Left ventricle myocardium inferior (tissue), 1 donor: ENCODE measurements at places on chromosomes 7 and 10. TPM values are rescaled to one million over a fixed set of nuclear protein-coding genes. Genes with fewer than 3 reads are reported as not detected.

Gene TECPR1
- total RNA-seq = 17.3 TPM

Gene PHYHIPL
- total RNA-seq = 0.11 TPM

GRCh38 chr10:31515819-31516402 is 196.9 kb downstream of the ZEB1 start:
- no peak overlapping the region for H3K27ac ChIP-seq
- H3K27me3 ChIP-seq = no peaks in the 10 kb centered on the region
- no peak for DNase-seq
- H3K4me3 ChIP-seq = no peak overlapping the region
- peaks cover 65% of the 10 kb centered on the region for H3K36me3 ChIP-seq

DNA sequence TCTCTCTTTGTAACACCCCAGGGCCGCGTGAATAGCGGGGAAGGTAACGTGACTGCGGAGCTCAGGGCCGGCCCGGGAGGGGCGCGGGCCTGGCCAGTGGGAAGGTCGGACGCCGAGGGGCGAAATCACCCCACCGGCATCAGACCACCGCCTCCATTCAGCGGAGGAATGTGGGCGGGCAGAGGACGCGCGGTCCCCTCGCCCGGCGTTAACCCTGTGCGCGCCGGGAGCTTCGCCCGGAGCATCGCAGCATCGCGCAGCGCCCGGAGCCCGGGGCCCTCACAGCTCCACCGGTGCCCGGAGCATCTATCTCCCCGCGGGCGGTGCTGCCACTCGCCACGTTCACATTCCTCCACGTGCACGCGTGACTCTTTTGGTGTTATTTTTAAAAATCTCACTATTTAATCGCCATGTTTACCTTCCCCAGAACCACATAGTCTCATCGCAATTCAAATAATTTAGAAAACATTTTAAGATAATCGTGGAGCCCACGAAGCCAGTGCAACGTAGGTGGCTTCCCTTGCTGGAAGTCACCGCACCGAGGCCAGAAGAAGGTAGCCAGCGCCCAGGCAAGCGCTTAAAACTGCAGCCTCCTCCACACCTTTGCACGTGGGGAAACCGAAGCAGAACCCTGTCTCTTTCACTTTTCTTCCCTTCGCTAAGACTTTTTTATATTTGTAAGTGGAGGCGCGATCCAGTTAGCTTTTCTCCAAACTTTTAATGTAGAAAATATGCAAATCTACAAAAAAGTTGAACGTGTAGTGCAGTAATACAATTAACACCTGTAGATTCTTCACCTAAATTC is 21.8 kb downstream of the FGFBP3 start:
- H3K36me3 ChIP-seq = no peaks in the 10 kb centered on the region
- H3K27ac ChIP-seq = no peak overlapping the region
- no peak for DNase-seq

DNA sequence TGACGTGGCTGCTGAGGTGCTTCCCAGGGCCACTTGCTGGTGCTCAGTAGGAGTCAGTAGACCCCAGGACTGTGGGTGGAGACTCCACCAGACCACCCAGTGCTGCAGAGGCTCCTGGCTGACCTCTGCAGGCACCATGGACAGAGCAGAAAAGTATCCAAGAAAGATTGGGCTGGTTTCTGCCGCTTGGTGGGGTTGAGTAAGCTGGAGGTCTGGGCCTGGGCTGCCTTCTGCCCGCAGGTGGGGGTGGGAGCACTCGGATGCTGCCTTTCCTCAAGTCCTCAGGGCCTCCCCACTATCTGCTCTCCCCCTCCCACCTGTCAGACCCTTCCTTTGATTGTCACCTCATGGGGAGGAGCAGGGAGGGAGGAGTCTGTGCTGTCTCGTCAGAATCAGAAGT is 91.6 kb downstream of the WDR37 start:
- H3K36me3 ChIP-seq = no peaks in the 10 kb centered on the region
- H3K4me3 ChIP-seq = no peak overlapping the region
- DNase-seq = no peak
- H3K27ac ChIP-seq = no peak overlapping the region
- H3K27me3 ChIP-seq = peaks cover 3% of the 10 kb centered on the region

Gene IKZF1
- 2.1 TPM for total RNA-seq

DNA sequence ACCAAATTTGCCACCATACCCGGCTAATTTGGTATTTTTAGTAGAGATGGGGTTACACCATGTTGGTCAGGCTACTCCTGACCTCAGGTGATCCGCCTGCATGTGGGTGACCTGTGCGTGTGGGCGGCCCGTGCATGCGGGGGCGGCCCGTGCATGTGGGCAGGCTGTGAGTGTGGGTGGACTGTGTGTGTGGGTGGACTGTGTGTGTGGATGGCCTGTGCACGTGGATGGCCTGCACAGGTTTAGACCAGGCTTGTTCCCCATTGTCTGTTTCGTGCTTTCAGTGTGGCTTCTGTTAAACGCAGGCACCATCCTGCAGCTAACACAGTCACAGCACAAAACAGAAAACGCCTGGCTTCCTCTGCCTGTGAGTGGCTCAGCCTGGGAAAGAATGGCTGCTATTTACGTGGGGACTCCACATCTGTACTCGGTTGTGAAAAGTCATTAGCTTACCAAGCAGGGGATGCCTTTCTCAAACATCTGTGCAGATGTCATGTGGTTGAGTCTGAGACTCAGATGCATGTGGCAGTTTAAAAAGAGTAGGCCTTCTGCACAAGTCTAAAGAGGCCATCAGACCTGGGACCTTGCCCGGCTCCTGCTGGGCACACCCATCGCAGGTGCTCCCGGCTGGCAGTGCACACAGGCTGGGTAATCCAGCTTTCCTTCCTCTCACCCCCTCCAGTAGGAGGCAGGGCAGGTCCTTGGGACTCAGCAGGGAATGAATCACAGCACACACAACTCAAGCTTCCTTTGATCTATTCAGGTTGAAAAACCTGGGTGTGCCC is 91.6 kb downstream of the COBL start:
- DNase-seq = no peak
- H3K36me3 ChIP-seq = no peaks in the 10 kb centered on the region
- peaks cover 4% of the 10 kb centered on the region for H3K27me3 ChIP-seq
- no peak overlapping the region for H3K4me3 ChIP-seq

GRCh38 chr10:34886906-34887642 is 72.0 kb upstream of the PARD3 start:
- H3K4me3 ChIP-seq = no peak overlapping the region
- no peaks in the 10 kb centered on the region for H3K27me3 ChIP-seq
- DNase-seq = no peak
- no peaks in the 10 kb centered on the region for H3K36me3 ChIP-seq
- H3K4me1 ChIP-seq = no peaks in the 10 kb centered on the region
- H3K27ac ChIP-seq = no peak overlapping the region

Gene CDHR3
- 11.4 TPM for total RNA-seq

GRCh38 chr7:73908123-73908611 is 47.2 kb downstream of the TMEM270 start:
- H3K4me3 ChIP-seq = no peak overlapping the region
- no peak for DNase-seq
- peaks cover 17% of the 10 kb centered on the region for H3K27me3 ChIP-seq
- no peak overlapping the region for H3K27ac ChIP-seq

DNA sequence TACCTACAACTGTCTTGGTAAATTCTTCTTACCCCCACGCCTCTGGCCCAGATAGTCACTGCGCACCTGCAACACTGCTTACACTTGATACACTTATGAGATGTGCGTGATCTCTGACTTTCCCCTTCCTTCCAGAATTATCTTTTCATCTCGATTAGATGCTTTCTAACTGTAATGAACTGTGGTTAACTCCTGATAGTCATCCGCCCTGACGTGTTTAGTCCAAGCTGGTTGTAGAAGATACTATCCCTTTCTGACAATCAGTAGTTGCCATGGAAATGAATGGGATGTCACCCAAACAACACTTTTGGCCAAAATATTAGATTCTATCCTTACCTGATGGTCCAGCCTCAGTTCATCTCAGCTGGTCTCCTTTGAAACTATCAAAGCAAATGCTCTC is 241.5 kb downstream of the ADAM12 start:
- H3K36me3 ChIP-seq = no peaks in the 10 kb centered on the region
- peaks cover 3% of the 10 kb centered on the region for H3K27me3 ChIP-seq
- no peak for DNase-seq
- H3K4me3 ChIP-seq = no peak overlapping the region

Gene SYT15
- 1.9 TPM for total RNA-seq

Gene MMD2
- total RNA-seq = not detected

DNA sequence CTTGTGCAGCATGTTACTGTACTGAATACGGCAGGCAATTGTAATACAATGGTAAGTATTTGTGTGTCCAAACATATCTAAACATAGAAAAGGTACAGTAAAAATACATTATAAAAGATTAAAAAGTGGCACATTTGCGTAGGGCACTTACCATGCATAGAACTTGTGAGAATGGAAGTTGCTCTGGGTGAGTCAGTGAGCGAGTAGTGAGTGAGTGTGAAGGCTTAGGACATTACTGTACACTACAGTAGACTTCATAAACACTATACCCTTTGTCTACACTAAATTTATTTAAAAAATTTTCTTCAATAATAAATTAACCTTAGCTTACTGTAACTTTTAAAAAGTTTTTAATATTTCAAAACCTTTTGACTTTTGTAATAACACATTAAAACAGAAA is 37.5 kb downstream of the BPGM start:
- no peak overlapping the region for H3K4me3 ChIP-seq
- no peak for DNase-seq
- no peaks in the 10 kb centered on the region for H3K27me3 ChIP-seq
- H3K36me3 ChIP-seq = peaks cover 12% of the 10 kb centered on the region
- no peaks in the 10 kb centered on the region for H3K4me1 ChIP-seq

Gene THNSL1
- 5.3 TPM for total RNA-seq

DNA sequence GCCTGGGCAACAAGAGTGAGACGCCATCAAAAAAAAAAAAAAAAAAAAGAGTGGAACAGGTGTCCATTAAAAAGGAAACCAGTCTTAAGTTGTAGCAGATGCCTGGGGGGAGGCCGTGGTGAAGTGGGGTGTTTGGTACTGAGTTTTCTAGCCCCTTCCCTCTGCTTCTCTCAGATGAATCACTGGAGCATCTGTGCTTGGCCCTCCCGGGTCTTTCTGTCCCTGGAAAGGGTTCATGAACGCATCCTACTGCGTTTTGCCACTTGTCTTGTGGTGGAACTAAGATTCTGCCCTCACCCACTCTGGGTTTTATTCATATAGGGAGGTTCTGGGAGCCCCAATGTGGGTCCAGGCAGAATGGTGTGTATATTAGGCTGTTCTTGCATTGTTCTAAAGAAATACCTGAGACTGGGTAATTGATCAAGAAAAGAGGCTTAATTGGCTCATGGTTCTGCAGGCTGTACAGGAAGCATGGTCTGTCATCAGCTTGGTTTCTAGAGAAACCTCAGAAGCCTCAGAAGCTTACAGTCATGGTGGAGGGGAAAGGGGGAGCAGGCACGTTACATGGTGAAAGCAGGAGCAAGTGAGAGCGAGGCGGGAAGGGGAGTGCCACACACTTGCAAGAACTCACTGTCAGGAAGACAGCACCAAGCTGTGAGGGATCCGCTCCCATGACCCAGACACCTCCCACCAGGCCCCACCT is 63.5 kb downstream of the CAMK1D start:
- H3K4me1 ChIP-seq = peaks cover 14% of the 10 kb centered on the region
- no peaks in the 10 kb centered on the region for H3K36me3 ChIP-seq
- no peak for DNase-seq
- H3K27me3 ChIP-seq = peaks cover 3% of the 10 kb centered on the region
- no peak overlapping the region for H3K27ac ChIP-seq

DNA sequence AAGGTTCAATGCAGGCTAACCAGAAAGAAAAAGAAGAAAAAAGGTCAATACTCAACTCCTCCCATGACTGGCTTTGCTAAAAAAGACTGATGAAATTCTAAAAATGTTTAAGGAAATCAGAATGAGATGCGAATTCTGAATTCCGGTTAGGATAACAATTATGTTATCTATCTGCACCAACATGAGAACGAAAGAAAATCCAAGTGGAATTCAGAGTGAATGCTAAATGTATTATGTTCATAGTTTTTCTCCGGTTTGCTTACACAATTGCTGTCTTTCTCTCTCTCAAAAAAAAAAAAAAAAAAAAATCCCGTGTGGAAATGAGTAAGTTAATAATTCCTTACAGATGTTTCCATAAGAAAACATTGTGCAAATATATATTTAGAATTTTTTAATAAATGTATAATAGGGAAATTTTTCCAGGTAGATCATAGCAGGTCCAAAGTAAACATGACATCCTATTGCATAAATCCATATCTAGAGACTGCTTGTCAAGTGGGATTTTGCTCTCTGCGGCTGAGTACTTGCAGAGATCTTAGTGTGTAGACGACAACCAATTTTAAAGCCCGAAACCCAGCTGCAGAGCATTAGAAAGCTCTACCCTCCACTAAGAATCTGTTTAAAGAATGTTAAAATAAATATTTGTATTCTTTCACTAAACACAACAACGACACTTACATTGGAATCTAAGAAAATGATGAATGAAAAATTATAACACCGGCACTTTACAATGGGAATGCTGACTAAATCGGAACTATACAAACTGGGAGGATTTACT is 104.0 kb downstream of the JAZF1 start:
- H3K4me1 ChIP-seq = peaks cover 41% of the 10 kb centered on the region
- H3K27me3 ChIP-seq = no peaks in the 10 kb centered on the region
- no peak for DNase-seq

GRCh38 chr10:100847440-100847839 is 65.3 kb upstream of the SLF2 start:
- no peak overlapping the region for H3K27ac ChIP-seq
- no peaks in the 10 kb centered on the region for H3K4me1 ChIP-seq
- H3K36me3 ChIP-seq = no peaks in the 10 kb centered on the region
- H3K27me3 ChIP-seq = peaks cover 100% of the 10 kb centered on the region
- DNase-seq = no peak

DNA sequence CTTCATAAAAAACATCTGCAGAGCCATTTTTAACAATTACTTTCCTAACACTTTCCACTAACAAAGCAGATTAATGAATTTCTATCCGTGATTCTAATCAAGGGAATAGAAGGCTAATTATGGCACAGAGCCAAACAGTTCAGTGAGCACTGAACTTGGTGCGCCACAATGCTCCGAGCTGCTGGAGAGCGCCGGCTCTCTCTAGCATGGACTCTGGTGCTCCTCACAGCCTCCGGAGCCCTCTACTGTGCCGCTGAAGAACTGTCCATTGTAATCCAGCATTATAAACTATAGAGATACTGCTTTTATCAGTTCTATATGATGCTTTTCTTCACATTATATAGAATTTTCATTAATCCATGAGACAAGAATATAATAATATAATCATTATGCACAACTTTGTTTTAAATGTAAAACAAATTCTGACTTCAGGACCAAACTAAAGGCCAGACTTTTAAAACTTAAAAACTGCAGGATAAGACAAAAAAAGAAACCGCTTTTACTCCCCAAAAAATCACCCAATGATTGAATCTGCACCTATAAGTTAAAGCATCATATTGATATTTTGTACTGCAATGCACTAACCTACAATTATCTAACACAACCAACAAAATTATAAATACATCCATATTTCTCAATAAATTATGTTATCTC is 123.6 kb downstream of the RNF32 start:
- H3K27me3 ChIP-seq = no peaks in the 10 kb centered on the region
- no peak overlapping the region for H3K27ac ChIP-seq
- H3K4me3 ChIP-seq = no peak overlapping the region
- H3K4me1 ChIP-seq = no peaks in the 10 kb centered on the region
